ENCODE measurements at places on chromosomes 1 and 21. TPM values are rescaled to one million over a fixed set of nuclear protein-coding genes. Genes with fewer than 3 reads are reported as not detected.

Gene DFFB
- total RNA-seq = 7.2 TPM

Gene CCDC181
- 2.7 TPM for total RNA-seq

Gene LPAR3
- not detected for total RNA-seq

Gene FMO2
- total RNA-seq = not detected

Gene BATF3
- 5.1 TPM for total RNA-seq

Gene LHX8
- not detected for total RNA-seq

Gene DIO1
- total RNA-seq = not detected

Gene GNG4
- 0.06 TPM for total RNA-seq

Gene IL23R
- total RNA-seq = not detected

Gene ABCA4
- total RNA-seq = under 0.01 TPM

Gene CC2D1B
- 46.4 TPM for total RNA-seq

Gene NECAP2
- 52.4 TPM for total RNA-seq

Gene CRB1
- 0.13 TPM for total RNA-seq

Gene MKNK1
- 12.6 TPM for total RNA-seq

Gene SRSF4
- total RNA-seq = 51.9 TPM

Gene KAZN
- 7.7 TPM for total RNA-seq

Measured in LHCN-M2 (cell line).